Stimulated activated CD4-positive, alpha-beta T cell treated with anti-CD3 and anti-CD28 coated beads, Interleukin-4, amount 100 ng/mL, for 48 hours (primary cell): ENCODE measurements at places on chromosomes 12 and 14.

GRCh38 chr12:92021666-92022035 is 124.0 kb downstream of the BTG1 start:
- no peak for DNase-seq

DNA sequence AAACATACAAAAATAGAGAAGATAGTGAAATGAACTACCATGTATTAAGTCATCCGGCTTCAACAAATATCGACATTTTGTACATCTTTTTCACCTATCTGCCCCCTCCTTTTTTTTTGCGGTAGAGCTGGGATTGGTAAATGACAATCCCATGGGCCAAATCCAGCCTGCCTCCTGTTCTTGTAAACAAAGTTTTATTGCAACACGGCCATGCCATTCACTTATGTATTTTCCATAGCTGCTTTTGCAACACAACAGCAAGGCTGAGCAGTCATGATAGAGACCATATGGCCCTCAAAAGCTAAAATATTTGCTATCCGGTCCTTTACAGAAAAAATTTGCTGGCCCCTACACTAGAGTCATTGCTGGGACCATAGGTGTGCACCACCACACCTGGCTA is 58.1 kb upstream of the PLEKHG3 start:
- DNase-seq: no peak

GRCh38 chr12:92556637-92557421 is 146.0 kb upstream of the PLEKHG7 start:
- DNase-seq: no peak

DNA sequence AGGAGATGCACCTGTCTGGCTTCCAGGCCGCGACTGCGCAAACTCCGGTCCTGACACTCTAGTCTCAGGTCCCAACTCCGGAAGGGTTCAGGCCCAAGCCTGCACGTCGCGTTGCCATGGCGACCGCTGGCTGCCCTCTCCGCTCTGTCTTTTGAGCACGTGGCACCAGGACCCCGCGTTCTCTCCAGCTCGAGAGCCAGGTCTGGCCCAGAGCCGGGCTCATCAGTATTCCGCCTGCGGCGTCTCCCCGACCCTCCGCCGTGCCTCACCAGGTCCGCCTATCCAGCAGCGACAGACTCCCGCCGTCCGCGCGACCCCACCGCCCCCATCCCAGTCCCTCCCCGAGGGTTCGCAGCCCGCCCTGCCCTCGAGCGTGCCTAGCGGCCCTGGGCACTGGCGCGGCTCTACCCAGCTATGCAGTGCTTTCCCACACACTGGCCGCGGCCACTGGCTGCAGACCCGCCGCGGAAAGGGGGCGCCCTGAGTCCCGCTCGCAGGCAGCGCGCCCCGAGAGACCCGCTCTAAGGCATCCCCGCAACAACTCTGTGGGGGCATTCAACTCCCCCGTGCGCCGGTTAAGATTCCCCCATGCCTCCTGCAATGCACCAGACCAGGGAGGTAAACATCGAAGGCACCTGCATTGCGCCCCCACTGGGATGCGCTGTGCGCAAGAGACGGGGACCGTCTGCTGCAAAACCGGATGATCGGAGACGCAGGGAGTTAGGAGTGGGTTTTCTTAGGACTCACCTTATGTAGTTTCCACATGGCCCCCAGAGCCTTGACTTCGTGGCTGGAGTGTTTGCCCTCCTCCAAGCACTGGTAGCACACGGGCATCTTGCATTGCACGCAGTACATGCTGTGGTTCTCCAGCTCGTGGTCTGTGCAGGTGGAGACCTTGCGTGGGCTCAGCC is 1.3 kb downstream of the TRIM9 start:
- peak; percentile 30 for DNase-seq

- no peak for DNase-seq
These were observed 84.1 kb upstream of the TBX3 start for GRCh38 chr12:114767906-114768722.

GRCh38 chr12:19869413-19869812 is 430.1 kb downstream of the AEBP2 start:
- peak; percentile 7 for DNase-seq

- DNase-seq: no peak
These were observed 43.5 kb downstream of the LMO3 start for GRCh38 chr12:16562435-16562834.

- no peak for DNase-seq
These were observed 71.4 kb downstream of the MNAT1 start for GRCh38 chr14:60805841-60806430.

DNA sequence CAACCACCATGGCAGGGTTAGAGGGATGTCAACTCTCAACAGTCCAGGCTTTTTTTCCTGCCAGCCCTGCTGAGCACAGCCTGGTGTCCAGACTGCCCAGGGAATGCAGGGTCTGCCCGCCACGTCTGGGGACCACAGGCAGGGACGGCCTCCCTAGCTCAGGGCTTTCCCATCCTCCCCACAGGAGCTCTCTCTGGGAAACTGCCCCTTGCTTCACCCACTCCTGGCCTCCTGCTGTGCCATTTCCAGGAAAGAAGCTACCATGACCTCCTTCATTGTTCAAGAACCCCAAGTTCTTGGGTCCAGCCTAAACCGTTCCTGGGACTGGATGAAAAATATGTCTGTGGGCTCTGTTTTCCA is 4.8 kb downstream of the SCNN1A start:
- no peak for DNase-seq

- DNase-seq: no peak
These were observed 4.2 kb downstream of the TTC9 start for GRCh38 chr14:70645892-70646291.

DNA sequence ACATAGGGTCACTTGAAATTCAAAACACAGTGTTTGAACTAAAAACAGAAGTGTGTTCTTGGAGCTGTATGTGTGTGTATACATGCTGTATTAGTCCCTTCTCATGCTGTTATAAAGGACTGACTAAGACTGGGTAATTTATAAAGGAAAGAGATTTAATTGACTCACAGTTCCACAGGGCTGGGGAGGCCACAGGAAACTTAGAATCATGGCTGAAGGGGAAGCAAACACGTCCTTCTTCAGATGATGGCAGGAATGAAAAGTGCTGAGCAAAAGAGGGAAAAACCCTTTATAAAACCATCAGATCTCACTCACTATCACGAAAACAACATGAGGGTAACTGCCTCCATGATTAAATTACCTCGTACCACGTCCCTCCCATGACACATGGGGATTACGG is 224.1 kb downstream of the BCAT1 start:
- peak; percentile 25 for DNase-seq

GRCh38 chr14:30657050-30657449 is 34.9 kb downstream of the SCFD1 start:
- DNase-seq: no peak

DNA sequence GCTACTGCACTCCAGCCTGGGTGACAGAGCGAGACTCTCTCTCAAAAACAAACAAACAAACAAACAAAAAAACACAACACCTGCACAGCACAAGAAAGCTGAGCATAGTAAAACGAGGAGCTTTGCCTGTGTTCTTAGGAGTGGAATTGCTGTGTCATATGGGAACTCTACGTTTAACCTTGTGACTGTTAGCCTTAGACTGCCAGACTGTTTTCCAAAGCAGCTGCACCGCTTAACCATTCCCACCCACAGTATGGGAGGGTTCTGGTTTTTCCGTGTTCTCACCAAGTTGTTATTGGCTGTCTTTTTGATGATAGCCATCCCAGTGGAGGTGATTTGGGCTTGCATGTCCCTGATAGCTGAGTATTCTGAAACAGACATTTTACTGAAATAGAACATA is 9.2 kb downstream of the WNT5B start:
- DNase-seq: no peak

DNA sequence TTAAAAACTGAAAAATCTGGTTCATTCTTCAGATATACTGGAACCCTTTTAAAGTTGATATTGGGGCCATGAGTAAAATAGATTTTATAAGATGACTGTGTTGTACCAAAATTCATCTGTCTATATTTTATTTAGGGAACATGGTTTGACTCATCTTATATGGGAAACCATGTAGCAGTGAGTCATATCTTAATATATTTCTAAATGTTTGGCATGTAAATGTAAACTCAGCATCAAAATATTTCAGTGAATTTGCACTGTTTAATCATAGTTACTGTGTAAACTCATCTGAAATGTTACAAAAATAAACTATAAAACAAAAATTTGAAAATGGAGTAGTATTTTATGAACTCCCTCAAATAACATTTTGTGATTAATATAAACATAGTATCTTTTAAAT is 14.2 kb downstream of the PTGER2 start:
- DNase-seq: no peak

DNA sequence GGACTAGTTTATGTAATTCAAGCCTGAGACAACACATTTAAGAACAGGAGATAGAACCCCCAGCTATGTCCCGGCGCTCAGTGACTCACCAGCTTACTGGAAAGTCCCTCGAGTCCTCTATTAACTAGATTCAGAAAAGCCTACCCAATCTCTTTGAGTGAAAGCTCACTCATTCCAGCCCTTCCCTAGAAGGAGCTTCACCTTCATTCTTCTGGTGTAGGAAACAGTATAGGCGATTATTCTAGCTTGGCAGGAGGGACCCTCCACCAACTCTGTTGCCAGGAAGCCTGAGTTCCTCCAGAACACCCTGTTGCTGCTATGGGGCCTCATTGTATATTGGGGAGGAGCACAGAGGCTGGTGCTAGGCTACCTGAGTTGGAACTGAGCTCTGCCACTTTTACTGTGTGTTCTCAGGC is 57.2 kb upstream of the AEBP2 start:
- DNase-seq: peak; percentile 42

DNA sequence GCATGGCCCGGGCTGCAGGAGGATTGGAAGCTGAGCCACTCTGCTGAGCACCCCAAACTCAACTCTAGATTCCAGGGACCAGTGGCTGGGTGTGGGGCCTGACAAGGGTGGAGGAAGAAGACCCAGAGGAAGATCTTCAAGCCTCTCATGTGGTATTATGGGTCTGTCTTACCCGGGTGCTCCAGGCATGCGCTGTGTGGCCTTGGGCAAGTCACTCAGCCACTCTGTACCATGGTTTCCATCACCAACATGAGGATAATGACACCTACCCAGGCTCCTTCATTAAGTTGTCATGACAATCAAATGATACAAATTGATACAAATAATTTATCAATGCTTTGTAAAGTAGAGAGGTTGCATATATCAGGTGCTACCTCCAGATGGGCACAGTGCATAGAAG is 41.2 kb downstream of the SMUG1 start:
- DNase-seq: no peak

- DNase-seq: no peak
These were observed 38.3 kb downstream of the DCP1B start for GRCh38 chr12:1965916-1966315.

GRCh38 chr14:37623426-37623951 is 28.1 kb downstream of the TTC6 start:
- no peak for DNase-seq

DNA sequence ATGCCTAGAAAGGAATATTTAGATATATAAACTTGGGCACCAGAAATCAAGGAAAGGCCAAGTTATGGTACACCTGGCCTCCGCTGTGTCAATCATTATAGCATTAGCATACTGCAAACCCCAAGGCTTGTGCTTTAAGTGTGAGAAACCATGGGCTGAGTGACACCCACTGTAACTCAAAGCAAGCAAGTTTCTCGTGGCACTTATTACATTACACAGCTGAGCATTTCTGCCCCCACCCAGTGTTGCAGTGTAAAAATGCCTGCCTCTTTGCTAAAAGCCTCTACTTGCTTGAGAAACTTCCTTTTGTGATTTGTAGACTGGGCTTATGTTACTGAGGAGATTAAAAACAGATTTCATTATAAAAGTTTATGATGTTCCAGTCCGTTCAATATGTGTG is 122.0 kb downstream of the TGFB3 start:
- no peak for DNase-seq

GRCh38 chr12:43273467-43273866 is 278.5 kb downstream of the ADAMTS20 start:
- DNase-seq: no peak

DNA sequence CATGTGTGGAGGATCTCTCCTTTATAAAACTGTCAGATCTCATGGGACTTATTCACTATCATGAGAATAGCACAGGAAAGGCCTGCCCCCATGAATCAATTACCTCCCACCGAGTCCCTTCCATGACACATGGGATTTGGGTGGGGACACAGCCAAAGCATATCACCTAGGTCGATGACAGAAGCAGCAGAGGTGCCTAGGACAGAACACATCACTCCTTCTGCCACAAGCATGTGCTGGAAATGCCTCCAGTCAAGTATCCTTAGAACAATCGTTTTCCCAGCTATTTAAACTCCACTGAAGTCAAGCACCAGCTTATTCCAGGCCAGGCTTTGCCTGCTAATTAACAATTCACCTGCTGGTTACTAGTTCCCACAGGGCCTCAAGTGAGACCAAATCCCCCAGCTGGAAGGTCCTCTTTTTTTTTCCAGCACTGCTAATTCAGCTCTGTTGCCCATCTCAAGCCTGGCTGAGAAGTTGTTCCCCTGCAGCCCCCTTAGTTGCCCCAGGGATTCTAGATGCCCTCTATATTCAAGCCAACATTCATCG is 212.3 kb upstream of the NUDT4 start:
- DNase-seq: no peak

- DNase-seq: no peak
These were observed 39.7 kb upstream of the RPH3A start for GRCh38 chr12:112751844-112752243.

DNA sequence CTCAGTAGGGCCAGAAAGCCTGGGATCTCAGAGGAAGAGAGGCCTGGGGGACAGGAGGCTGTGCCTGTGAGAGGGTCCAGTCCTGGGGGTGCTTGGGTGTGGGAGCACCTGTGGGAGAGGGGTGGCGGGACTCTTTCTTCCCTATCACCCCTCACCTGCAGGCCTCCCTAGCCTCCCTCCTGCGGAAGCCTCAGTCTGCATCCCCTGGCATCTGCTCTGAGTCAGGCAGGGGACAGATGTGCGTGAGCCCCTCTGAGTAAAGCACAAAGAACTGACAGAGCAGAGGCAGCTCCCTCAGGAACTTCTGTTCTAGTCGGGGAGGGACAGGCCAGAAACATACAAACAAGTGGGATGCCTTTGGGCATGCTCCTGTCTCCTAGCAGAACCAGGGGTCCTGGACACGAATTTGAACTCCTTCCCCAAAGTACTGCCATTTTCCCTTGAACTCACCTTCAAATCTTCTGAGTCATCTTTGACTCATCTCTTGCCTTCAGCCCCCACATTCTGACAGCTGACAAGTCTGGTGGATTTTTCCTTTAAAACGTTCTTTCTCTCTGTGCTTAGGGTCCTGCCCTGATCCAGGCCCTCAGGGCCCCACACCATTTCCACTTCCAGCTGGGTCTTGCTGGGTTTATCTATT is 8.5 kb upstream of the HSP90AA1 start:
- DNase-seq: no peak

DNA sequence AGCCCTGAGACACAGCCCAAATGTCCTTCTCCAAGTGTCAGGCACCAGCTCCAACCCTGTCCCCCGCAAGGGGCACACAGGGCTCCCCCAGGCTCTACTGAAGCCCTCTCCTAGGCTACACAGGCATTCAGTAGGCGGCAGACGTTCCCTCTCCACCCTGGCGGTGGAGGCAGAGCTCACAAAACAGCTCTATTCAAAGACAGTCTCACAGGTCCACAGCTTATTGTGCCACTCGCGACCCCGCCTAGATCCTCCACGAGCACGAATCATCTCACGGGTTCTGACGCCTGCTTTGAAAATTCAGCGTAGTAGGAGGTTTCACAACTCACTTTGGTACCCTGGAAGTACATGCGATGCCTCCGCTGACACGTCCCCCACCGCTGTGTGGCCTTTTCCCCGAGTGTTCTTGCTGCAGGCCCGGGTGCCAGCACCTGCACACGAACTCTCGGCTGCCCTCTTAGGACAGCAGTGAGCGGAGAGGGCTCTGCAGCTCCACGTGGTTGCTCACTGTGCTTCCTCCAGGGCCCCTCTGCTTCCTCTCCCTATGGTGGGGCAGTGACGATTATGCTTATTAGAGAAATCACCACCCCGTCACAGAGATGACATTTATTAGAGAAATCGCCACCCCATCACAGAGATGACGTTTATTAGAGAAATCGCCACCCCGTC is 78.5 kb downstream of the ADGRD1 start:
- DNase-seq: no peak
